ENCODE measurements at places on chromosomes 7 and 10. TPM values are rescaled to one million over a fixed set of nuclear protein-coding genes. Genes with fewer than 3 reads are reported as not detected.

Gene CPXM2
- total RNA-seq = not detected

GRCh38 chr7:135239263-135239662 is 5.6 kb downstream of the STRA8 start:
- no peak for DNase-seq

Gene C10orf71
- total RNA-seq = not detected

GRCh38 chr10:84342584-84342983 is 14.2 kb downstream of the CCSER2 start:
- no peak for DNase-seq

Gene TAS2R39
- not detected for total RNA-seq

DNA sequence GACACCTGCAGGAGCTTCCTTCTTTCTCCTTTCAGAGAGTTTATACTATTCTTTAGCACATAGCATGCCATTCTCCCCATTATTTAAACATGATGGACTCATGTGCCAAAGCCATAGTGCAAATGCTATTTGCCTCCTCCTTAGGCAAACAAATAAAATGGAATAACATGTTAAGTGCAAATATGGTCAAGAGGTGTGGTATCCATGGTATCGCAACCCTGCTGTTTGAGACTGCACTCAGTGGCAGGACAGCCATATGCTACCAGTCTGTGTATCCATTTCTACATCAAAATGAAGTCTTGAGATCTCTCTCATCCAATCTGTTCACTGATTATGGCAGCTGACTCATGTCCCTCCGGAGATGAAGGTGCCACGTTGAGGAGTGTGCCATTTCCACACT is 22.8 kb downstream of the HEPACAM2 start:
- no peak for DNase-seq

DNA sequence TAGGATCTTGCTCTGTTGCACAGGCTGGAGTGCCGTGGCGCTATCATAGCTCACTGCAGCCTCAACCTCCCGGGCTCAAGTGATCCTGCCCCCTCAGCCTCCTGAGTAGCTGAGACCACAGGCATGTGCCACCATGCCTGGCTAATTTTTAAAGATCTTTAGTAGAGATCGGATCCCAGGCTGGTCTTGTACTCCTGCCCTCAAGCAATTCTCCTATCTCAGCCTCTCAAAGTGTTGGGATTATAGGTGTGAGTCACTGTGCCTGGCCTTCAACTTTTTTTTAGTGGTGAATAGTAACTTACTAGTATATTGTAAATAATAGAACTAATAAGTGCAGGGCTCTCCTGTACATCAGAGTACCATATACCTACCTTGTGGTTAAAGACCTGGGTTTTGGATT is 52.1 kb upstream of the LMTK2 start:
- DNase-seq = no peak

DNA sequence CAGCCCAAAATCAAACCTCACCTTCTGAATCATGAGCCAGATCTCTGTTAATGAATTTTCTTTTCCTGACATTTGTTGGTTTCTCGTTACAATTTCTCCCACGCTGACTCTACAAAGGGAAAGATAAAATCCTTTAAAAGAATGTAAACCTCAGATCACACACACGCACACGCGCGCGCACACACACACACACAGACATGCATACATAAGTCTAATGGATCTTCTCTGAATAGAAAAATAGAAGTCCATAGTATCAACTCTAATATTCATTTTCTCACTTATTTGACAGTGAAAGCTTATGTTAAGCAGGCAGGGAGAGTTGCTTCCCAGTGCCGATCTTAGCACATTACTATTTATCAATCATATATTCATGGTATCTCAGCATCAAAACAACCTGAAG is 1.4 kb downstream of the ETV1 start:
- DNase-seq = no peak

Gene CLEC5A
- not detected for total RNA-seq

Data from neural crest cell (in vitro differentiated cells).